Right atrium auricular region (tissue), 2 donors: ENCODE measurements at places on chromosomes 12 and 14.

DNA sequence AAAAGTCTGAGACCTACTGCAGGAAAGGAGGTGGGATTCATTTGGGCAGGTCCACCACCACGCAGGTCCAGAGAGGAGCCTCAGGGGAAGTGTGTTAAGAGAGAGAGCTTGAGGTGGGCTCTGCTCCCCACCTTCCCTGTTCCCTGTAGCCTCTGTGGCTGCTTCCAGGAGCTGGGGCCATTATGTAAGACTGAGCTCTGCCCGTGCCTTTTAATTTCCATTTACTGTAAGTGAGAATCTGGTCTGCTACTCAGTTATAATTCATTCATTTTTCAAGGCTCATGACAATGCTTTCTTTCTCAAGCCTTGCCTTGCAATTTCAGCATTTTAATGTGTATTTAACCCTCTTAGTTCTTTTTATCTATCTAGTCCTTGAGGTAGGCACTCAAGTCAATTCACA, 8.3 kb downstream of the SLC4A8 start:
- DNase-seq = no peak

GRCh38 chr12:116539905-116540482, 19.2 kb upstream of the MAP1LC3B2 start:
- DNase-seq = no peak

DNA sequence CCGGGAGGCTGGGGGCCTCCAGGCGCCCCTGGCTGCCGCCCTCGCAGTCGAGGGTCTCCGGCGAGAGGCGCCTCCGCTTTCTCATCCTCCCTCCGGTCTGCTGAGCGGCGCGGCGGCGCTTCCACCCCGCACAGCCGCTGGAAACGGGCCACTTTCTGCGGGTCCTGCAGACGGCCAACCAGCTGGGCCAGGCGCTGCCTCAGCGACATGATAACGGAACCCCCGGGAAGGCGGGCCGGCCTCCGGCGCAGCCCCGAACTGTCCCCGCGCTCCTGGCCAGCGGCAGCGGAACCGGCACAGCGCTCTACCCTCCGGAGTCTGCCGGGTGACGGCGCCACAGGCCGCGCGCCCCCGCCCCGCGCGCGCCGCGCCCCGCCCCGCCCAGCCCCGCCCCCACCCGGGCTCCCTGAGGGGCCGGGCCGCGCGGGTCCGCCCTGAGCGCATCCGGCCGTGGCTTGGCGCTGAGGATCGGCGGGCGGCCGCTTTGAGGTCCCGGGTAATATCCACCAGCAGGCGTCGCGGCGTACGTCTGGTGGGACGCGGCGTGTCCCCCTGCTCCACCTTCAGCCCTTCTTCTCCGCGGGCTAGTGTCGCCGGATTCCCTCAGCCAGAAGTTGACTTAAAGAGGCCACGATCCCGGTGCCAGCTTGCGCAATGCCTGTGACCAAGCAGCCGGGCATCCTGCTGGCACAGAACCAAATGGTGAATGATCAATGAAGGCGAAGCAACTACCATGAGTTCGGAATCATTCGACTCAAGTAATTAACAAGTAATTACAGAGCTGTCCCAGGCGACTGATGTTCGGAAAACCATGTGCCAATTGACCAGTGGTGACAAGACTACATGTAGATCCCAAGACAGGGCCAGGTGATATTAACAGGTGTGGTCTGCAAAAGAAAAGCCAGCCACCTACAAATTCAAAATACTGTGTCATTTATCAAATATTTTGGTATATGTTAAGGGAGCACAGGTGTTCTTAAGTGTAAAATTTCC, at the start of gene SGPP1:
TSS of gene SGPP1 (minus strand) at position 330 of the 993 bp plus-strand sequence. CDS start at position 209, 121 bp downstream.
- peak; percentile 75 for DNase-seq

DNA sequence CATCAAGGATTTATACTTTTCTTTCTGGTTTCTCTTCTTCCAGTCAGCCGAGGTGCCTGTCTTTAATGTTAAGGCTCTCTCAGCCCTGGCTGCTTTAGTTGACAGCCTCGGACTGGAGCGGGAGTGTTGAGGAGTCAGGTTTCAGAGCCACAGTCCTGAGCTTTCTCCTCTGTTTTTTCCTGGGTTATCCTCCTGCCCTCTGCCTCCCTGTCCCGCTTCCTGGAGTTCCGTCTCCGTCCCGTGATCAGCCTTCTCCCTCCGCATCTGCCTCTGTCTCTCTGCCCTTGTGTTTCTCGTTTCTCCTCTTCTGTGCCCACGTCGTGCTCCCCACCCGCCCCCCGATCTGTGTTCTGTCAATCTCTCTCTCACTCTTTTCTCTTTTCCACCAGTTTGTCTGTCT, 33.0 kb downstream of the IQSEC3 start:
- DNase-seq = no peak

DNA sequence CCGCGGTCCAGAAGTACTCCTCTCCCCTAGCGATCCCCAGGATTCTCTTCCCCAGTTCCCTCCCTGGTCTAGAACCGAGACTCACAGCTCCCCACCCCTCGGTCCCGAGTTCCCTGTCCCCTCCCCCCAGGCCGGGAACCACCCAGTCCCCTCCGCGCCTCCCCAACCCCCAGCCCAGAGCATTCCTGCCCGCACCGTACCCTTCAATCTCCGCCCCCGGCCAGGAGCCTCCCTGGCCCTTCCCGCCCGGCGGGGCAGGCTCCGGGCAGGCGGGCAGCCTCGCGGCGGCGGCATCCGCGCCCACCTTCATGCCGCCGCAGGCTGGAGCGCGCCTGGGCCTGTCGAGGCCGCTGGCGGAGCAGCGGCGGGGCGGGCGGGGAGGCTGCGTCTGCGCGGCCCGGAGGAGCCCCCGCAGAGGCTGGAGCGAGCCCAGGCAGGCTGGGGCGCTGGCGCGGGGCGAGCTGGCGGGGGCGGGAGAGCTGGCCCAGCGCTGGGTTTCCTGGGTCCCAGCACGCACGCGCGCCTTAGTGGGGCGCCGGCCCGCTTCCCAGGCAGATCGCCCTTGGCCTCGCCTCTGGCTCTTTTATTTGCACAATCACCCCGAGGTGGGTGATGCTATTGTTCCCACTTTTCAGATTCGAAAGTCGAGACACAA, 22.2 kb upstream of the GPR132 start:
- no peak for DNase-seq

- DNase-seq = no peak
Measured at GRCh38 chr12:51071663-51072062, 11.7 kb downstream of the CSRNP2 start.

GRCh38 chr14:105282098-105282725, 18.6 kb downstream of the BRF1 start:
- DNase-seq = no peak

DNA sequence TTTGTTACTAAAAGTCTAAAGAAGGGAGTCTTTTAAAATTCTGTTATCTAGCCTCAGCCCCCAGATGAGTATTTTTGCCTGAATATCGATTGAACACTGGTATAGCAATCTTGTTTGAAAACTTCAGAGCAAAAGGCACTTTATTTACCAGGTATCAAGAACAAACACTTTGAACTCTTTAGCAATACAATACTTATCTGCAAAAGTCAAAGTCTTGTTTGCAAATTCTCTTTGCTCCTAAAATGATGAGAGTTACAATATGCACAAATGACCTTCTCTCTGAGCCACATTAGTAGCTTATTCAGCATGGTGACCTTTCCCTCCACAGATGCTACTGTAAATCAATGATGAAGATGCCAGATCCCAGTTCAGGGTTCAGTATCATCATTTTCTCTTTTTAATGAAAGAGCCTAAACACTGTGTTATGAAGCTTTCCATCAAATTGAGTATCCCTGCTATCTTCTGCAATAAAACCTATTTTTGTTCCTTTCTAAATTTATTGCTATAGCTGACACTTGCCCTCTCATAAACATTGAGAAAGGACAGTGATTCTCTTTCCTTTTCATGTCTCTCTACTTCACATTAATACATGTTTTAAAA, 752.7 kb upstream of the MGAT4C start:
- no peak for DNase-seq

GRCh38 chr12:57985685-57986084, 44.3 kb downstream of the ATP23 start:
- no peak for DNase-seq

GRCh38 chr14:70555890-70556289, 21.1 kb upstream of the ADAM20 start:
- DNase-seq = no peak
